ENCODE measurements at places on chromosomes 7 and 10.

DNA sequence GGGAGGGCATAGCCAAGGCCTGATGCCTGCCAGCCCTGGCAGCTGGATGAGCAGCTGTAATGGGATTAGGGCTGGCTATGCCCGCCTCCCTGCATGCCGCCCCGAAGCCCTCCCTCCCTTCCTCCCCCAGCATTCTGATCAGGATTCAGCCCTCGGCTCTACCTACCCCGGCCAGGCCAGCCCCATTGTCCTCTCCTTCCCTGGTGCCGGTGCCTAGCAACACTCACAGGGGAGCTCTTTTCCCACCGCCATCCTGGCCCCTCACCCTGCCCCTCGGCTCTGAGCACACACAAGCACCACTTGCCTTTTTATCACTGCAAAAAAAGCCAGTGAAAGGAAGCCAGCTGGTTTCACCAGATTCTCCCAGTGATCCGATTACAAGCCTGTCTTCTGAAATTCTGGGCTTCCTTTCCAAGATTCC is 9.0 kb upstream of the ADCYAP1R1 start:
- no peak for DNase-seq

- DNase-seq: no peak
These were observed 20.2 kb upstream of the INSIG1 start for GRCh38 chr7:155277385-155277994.

DNA sequence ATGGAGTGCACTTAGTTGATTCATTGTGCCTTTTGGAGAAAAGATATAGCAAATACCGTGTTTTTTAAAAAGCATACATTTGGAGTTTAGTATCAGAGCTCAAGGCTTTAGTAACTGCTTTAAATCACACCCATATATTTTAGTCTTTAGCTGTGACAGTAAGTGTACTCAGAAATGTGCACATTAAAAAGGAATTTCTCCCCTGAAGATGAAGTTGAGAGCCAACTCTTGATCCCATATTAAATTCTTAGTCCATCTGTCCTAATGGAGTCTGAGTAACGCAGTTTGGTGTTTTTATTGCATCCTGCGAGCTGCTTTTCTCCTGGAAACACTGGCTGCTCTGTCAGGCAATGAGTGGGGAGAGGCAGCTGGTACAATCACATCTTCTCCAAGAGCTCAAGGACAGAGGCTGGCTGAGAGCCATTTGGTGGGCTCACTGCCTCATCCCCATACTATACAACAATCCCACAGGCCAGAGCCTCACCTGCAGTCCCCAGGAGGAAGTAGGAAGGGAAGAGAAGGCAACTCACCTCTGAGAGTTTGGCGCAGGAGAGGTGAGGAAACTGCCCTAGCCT is 473.6 kb upstream of the C7orf33 start:
- no peak for DNase-seq

DNA sequence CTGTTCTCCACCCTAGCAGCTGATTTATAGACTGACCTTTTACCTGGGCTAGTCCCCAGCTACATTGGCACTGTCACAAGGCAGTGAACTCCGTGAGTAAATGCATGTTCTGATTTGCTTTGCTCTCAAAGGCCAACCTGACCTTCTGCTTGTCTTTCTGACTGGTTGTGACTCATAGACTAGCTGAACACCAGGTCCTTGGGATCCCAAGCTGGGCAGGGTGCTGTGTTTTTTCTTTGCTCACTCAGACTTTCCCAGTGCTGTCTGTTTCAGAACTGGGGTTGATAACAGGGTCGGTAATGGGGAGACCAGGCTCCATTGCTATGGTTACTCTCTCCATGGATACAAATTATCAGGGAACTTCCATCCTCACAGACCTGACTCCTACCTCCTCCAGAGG is 35.0 kb downstream of the EVX1 start:
- DNase-seq: no peak

GRCh38 chr10:31752170-31752569 is 176.5 kb downstream of the ARHGAP12 start:
- no peak for DNase-seq

GRCh38 chr10:77160679-77161078 is 476.9 kb downstream of the KCNMA1 start:
- peak; percentile 33 for DNase-seq

DNA sequence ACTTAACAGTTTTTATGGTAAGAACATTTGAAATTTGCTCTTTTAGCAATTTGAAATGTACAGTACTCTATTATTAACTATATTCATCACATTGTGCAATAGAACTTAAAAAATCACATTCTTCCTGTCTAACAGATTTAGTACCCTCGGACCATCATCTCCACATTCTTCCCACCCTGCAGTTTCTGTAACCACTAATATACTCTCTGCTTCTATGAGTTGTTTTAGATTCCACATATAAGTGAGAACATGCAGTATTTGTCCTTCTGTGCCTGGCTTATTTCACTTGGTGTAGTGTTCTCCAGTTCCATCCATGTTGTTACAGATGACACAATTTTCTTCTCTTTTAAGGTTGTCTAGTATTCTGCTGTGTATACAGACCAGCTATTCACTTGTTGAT is 88.9 kb upstream of the SEC61G start:
- DNase-seq: no peak

- no peak for DNase-seq
These were observed 101.8 kb downstream of the EGFR start for GRCh38 chr7:55120501-55121198.

DNA sequence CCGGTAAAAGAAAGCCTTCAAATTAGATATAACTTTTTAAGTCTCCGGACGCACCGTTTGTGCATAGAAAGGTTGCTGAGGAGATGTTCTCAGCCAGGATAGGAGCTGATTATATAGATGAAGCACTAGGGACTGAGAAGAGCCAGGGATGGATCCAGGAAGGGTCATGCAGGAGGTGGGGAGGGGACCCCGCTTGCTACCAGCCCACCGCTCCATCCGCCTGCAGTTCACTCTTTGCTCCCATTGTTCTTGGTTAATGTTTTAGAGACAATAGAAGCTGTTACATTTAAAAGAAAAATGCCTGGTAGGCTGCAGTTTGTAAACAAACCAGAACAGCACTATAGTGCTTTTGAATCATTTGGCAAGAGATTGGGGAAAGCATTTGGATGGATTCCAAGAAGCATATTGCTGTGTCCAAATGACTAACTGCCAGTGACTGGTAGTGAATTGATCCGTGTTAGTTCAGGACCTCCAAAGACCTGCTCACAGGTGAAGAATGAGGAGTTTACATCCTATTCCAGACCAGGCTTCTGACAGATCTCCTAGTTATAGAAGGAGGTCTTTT is 175.9 kb upstream of the TAC1 start:
- no peak for DNase-seq

DNA sequence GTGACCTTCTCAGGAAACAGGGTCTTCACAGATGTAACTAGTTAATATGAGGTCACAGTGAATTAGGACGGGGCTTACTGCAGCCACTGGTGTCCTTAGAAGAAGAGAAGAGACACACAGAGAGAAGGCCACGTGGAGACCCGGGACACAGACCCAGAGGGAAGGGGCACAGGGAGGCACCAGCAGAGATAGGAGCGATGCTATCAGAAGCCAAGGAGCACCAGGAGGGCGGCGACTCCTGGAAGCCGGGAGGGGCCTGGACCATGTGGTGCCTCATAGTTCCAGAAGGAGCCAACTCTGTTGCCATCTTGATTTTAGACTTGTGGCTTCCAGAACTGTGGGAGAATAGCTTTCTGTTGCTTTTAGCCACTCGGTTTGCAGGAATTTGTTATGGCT is 505.9 kb downstream of the TCERG1L start:
- DNase-seq: no peak

DNA sequence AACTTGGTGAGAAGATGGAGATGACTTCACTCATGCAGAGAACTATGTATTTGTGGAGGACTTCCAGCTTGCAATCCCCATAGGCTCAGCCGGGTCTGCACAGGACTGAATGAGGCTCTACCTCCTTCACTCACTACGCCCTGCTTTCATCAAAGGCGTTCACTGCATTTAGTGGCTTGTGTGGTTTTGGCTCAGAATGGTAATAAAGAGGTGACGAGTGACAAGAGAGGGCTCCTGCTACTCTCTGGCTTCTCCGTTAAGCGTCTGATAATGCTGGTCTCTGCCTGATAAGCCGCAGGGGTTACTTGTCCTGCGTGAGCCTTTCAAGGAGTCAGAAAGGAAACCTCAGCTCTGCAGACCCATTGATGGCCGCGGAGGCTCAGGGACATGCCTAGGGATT is 343.4 kb downstream of the PRPF18 start:
- DNase-seq: no peak

DNA sequence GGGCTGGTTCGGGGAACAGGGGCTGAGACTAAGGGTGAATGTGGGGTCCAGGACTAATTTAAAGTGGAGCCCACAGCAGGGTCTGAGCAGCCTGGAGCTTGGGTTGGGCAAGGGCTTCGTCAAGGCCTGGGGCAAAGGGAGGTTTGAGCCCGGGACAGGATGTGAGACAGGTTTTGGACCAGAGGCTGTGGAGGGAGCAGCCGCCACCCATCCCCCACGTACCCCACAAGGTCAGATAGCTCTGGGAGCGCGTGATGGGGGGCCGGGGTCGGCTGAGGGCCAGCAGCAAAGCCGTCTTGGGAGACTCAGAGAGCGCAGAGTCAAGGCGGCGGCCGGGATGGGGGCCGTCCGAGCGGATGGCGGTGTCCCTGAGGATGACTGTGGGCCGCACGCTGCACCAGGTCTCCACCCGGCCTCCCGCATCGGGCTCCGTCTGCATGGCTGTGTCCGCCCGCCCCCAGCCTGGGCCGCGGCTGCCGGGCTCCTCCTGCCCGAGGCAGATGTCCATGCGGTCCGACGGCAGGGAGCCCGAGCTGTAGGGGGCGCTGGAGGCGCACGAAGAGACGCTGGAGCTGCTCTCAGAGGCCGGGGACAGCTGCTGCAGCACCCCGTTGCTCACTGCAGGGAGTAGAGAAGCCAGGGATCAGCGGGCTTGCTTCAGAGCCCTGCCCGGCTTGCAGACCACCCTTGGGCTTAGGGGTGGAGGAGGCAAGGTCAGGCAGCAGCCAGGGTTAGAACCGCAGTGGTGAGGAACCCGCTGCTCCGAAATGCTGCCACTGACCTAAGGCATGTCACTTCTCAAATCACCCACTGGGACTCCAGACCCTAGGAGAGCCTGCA is 12.1 kb downstream of the PDZD7 start:
- no peak for DNase-seq

DNA sequence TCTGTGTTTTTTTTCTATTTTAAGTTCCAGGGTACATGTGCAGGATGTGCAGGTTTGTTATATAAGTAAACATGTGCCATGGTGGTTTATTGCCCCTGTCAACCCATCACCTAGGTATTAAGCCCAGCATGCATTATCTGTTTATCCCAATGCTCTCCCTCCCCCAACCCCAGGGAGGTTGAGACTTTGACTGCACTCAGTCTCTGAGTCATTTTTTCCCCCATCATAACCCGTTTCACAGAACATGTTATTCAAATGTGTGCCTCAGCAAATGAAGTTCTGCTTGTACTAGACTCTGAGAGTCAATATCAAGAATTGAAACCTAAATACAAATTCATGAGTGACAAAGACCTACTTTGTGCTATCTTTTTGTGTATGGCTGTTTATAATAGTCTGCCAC is 70.0 kb upstream of the CYP26C1 start:
- DNase-seq: no peak

DNA sequence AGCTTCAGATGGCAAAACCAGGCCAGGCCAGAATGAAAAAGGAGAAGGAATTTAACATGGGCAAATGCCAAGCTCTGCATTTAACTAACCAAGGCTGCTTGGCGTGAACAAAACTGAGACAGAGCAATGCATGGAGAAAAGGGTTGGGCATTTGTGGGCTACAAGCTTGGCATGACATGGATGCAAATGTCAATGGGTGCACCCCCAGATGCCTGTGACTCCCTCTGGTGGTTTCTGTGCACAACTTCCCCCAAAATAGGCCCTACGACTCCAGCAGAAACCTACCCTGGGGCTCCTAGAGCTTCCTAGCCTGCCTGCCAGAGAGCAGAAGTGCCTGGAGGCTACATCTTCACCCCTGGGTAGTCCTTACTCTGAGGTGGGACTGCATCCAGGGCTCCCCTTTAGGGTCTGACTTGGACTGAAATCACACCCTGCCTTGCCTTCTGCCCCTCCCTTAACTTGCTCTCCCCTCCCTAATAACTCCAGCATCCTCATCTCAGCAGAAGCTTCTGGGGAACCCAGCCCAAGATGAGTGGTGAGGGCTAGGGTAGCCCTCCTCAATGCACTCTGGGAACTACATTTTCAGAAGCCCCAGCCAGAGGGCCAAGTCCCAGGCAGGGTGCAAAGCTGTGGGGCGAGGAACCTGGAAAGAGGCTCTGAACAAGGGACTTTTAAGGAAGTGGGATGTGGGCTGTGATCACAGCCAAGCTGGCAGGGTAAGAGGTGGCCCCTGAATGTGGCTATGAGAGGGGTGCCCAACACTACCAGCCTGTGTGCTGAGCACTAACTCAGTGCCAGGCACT is 11.3 kb downstream of the GPRIN2 start:
- no peak for DNase-seq

DNA sequence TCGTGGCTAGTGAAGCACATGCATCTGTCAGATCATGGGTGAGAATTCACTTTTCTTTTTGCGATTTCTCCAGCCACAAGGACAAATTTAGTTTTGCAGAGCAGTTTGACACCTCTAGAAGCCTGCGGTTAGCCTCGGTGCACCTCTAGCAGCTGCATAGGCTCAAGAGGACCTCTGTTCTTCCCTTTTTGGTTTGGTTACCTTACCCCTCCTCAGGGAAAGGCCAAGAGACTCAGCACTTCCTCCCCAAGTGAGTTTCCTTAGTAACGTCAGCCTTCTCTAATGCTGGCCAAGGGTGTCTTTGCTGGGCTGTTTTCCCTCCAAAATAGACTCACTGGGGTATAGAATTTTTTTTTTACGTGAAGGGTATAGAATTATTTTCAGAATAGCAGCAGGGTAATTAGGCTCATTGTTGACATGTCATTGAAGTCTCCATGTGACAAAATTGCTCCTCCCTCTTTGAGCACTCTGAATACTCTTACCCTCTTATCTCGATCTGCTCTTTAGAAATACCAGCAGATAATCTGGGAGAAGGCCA is 97.8 kb downstream of the AUTS2 start:
- no peak for DNase-seq

GRCh38 chr10:121293110-121293509 is 305.1 kb downstream of the FGFR2 start:
- no peak for DNase-seq

DNA sequence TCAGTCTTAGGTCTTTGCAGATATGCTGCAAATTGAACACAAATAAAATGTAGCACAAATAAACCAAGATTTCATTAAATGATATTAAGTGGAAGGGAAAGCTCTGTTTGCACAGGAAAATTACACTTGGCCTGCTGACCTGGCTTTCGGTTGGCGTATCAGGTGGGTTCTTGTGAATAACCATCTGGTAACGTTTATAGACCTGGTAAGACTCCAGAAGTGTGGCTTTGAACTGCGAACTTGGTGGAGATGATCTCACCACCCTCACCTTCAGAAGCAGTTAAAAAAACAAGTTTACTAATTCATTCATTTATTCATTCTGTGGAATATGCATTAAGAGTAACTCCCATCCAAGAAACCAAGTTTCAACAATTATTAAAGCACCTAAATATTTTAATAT is 28.1 kb downstream of the ATE1 start:
- DNase-seq: no peak

DNA sequence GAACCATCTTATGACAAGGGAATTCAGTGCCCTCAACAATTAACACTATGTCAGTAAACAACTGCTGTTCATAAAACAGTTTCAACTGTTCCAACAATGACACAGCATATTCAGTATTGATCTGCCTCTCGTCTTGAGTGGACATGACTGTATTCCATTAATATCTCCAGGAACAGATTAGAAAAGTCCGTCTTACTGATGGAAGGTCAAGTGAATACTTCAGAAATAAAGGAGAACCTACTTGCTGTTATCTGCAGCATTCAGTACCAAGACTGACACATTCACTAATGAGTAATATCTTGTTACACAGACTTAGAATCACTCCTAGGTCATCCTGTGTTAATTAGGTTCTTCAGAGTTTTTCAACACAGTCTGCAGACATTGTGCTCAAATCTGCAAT is 12.1 kb downstream of the KBTBD2 start:
- no peak for DNase-seq

All from NCI-H1417 treated with DMSO at 0.1 percent for 48 hours (cell line).